Thymus (tissue), 14 donors: ENCODE measurements at places on chromosomes 3 and 15. TPM values are rescaled to one million over a fixed set of nuclear protein-coding genes. Genes with fewer than 3 reads are reported as not detected.

GRCh38 chr3:156802821-156803606 is 23.1 kb upstream of the LEKR1 start:
- H3K27ac ChIP-seq = no peak overlapping the region
- DNase-seq = no peak
- H3K4me3 ChIP-seq = no peak overlapping the region
- H3K4me1 ChIP-seq = no peaks in the 10 kb centered on the region

GRCh38 chr15:90529371-90530249 is at the start of gene CRTC3:
TSS of gene CRTC3 (plus strand) at chr15:90529923. CDS start at chr15:90530072, 149 bp downstream.
- H3K4me1 ChIP-seq = peaks cover 19% of the 10 kb centered on the region
- no peaks in the 10 kb centered on the region for H3K36me3 ChIP-seq
- H3K4me3 ChIP-seq = peak within 1 kb of the TSS; percentile 90
- peak within 1 kb of the TSS; percentile 2 for H3K27ac ChIP-seq
- H3K27me3 ChIP-seq = no peaks in the 10 kb centered on the region

DNA sequence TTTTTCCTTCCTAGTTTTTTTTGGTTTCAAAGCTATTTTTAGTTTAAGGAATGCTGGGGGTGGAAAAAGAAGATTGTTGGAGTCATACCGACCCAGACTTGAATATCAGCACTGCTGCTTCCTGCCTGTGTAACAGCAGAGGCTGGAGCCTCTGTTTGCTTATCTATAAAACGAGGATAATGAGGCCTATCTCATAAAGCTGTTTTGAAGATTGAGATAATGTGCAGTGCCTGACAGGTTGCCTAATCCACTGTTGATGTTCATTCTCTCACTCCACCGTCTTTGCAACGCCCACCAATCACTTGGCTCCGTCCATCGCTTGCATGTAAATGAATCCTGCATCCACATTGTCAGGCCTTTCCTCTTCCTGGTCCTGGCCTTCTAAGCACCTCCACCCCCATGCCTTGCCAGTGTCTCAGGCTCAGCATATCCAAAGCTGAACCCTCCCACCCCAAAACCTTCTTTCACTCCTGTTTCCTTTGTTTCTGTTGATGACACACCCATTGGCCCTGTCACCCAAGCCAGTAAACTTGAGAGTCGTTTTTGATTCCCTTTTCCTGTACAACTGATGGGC is 94.9 kb downstream of the MEX3B start:
- H3K4me3 ChIP-seq = no peak overlapping the region
- H3K27me3 ChIP-seq = no peaks in the 10 kb centered on the region
- H3K36me3 ChIP-seq = no peaks in the 10 kb centered on the region
- no peak for DNase-seq
- H3K27ac ChIP-seq = no peak overlapping the region
- no peaks in the 10 kb centered on the region for H3K4me1 ChIP-seq

Gene AP3B2
- 5.0 TPM for polyA plus RNA-seq

GRCh38 chr15:65163041-65163440 is 22.1 kb downstream of the CLPX start:
- H3K4me3 ChIP-seq = no peak overlapping the region
- no peak for DNase-seq
- H3K36me3 ChIP-seq = peaks cover 16% of the 10 kb centered on the region
- no peak overlapping the region for H3K27ac ChIP-seq
- no peaks in the 10 kb centered on the region for H3K27me3 ChIP-seq

DNA sequence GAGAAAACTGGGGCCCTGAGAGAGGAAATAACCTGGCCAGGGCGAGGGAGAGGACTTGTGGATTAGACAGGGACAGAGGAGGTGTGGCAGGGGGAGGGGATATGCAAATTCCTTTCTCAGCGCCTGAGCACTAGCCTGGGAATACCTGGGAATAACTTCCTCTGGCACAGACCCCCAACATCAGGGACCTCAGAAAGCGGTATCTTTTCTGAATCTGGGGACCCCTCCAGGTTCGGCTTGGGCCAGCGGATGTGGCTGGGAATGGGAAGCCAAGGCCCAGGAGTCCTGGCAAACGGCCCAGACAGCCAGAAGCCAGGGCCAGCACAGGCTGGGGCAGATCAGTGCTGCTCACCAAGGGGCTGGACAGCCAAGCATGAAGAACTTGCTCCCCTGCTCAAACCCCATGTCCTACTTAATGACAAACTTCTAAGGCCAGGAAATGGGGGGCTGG is 9.2 kb upstream of the ACSBG1 start:
- DNase-seq = no peak
- no peaks in the 10 kb centered on the region for H3K4me1 ChIP-seq

GRCh38 chr15:100235030-100235617 is 106.7 kb downstream of the ADAMTS17 start:
- no peak overlapping the region for H3K27ac ChIP-seq
- no peak overlapping the region for H3K4me3 ChIP-seq
- H3K36me3 ChIP-seq = no peaks in the 10 kb centered on the region
- H3K4me1 ChIP-seq = no peaks in the 10 kb centered on the region
- no peak for DNase-seq
- peaks cover 2% of the 10 kb centered on the region for H3K27me3 ChIP-seq
